Right ventricle myocardium inferior (tissue), 1 donor: ENCODE measurements at places on chromosomes 13 and 19. TPM values are rescaled to one million over a fixed set of nuclear protein-coding genes. Genes with fewer than 3 reads are reported as not detected.

The FGF21 gene
- total RNA-seq: not detected

The ZNF20 gene
- 1.1 TPM for total RNA-seq

The ONECUT3 gene
- not detected for total RNA-seq

The ATP1A3 gene
- total RNA-seq: 342 TPM

The CGB5 gene
- not detected for total RNA-seq

The PEG3 gene
- 7.9 TPM for total RNA-seq

The CERS1 gene
- total RNA-seq: 0.30 TPM

The ADGRE2 gene
- 0.87 TPM for total RNA-seq

The PLK5 gene
- total RNA-seq: not detected

The ZNF507 gene
- 14.7 TPM for total RNA-seq

The RNF113B gene
- not detected for total RNA-seq
